ENCODE measurements at places on chromosomes 1 and 21.
A peak's percentile ranks its signal among the peaks of the same experiment; 100 is the strongest.

DNA sequence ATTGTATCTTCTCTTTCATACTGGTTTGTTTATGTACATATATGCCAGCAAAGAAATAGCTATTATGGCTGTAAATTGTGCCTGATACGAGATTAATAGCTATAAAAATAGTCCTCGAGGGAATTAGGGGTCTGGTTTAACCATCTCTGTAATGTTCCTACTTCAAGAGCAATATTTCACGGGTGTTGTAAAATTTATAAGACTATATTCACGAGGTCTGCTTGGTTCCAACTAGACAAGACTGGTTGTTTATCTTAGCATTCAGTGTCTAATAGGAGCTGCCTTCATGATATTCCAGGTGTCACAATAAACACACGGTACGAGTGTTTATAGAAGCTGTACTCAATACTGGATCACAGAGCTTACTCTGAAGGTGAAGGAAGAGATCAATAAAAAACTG, 389.9 kb downstream of the SIPA1L2 start:
- DNase-seq, result no peak

GRCh38 chr1:229249854-229250644, 20.9 kb upstream of the RAB4A start:
- no peak for DNase-seq

DNA sequence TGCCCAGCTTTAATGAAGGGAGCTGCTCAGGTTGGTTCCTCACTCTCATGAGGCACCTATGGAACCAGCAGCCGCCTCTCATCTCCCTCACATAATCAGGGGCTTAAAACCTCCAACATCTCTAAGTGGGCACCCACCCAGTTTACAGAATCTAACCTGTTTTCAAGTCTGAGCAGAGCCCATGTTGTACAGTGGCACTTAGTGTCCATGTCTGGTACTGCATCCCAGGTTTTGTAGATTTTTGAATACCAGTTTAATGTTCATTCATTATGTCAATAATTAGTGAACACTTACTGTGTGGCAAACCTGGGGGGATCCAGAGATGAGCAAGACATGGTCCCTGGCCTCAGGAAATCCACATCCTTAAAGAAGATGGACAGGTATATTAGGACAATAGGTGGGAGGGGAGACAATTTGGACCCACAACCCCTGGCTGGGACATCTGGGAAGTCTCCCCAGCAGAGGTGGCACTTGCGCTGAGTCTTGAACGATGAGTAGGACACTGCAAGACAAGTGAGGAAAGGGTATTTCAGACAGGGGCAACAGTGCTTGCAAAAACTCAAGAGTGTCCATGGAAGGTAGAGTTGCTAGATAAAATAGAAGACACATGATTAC, 83.3 kb downstream of the LACTBL1 start:
- DNase-seq, result no peak

GRCh38 chr1:44605914-44606615, 68.2 kb downstream of the TMEM53 start:
- DNase-seq, result no peak

- no peak for DNase-seq
These were observed 167.1 kb downstream of the ATP6V1G3 start for GRCh38 chr1:198373376-198373775.

DNA sequence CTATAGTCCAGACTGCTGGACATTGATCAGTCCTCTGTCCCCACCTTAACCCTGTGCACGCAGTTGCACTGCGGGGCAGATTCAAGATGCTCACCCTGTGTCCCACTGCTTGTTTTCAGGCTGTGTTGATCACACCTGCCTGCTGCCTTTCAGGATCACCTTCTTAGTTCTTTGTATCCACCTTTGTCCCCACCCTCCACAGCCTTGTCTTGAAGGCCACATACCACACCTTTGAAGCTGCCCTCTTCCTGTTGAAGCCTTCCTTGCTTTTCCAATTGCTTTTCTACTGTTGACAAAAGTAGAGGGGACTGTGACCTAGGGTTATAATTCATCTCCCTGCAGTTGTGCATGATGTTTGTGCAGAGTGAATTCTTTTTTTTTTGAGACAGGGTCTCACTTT, 32.7 kb downstream of the UCK2 start:
- no peak for DNase-seq

GRCh38 chr1:150213170-150214098, 22.5 kb downstream of the ANP32E start:
- peak; percentile 86 for DNase-seq

DNA sequence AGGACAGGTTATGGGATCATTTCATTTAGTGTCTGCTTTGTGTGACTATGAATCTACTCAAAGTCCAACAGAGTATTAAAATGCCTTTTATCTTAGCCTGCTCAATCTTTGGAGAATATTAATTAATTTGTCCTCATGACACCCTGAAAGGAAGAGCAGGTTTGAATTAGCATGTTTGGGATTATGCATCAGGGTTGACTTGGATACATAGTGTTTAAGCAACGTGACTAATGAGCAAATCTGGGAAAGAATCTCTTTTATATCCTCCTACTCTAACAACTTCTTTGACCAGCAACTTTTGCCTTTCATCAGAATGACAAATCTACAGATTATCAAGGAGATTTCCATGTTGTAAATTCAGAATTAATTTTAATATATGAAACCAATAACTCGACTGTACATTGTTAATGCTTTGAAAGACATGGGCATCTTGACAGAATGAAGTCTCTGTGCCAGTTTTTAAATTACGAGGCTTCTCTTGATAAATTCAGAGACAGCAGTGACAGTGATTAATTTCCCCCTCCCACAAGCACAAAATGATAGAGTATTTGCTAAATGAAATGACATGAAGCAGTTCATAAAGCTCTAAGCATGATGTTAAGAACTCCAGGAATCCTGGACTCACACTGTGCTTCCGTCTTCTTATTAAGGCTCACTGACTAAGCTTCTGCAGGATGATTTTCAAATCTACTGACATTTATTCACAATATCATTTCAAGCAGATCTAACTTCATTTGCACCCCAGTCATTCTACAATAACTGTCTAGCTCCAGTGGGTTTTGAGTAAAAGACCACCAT, 156.5 kb downstream of the PCNX2 start:
- no peak for DNase-seq

GRCh38 chr1:216616425-216616824, 106.8 kb downstream of the ESRRG start:
- DNase-seq, result no peak

DNA sequence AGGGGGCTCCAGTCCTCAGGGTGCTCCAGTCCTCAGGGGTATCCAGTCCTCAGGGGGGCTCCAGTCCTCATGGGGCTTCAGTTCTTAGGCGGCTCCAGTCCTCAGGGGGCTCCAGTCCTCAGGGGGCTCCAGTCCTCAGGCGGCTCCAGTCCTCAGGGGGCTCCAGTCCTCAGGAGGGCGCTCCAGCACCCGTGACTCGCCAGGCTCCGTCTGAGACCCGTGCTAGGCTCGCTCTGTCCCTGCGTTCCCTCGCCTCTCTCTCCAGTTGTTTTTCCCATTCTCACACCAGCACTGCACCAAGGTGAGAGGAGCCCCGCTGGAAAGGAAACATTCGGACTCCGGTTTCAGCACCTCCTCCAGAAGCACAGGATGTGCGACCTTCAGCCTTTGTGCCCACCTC, 9.4 kb upstream of the OR2M2 start:
- no peak for DNase-seq

DNA sequence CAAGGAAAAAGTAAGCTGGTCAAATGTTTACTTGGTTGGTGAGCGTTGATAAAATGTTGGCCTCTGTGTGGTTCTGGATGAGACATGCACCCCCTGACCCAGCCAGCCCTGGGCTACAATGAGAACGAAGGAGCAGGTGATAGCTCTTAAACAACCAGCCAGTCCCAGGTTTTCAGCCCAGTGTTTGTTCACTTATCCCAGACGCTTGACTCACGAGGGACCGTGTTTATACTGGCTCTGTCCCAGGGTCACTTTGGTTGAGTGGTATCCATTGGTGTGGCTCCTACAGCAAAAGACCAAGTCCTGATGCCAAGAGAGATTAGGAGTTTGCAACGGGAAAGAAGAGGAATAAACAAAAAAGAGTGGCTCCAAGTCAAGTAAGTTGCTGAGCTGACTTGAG, 86.9 kb downstream of the KCNJ15 start:
- DNase-seq, result no peak

DNA sequence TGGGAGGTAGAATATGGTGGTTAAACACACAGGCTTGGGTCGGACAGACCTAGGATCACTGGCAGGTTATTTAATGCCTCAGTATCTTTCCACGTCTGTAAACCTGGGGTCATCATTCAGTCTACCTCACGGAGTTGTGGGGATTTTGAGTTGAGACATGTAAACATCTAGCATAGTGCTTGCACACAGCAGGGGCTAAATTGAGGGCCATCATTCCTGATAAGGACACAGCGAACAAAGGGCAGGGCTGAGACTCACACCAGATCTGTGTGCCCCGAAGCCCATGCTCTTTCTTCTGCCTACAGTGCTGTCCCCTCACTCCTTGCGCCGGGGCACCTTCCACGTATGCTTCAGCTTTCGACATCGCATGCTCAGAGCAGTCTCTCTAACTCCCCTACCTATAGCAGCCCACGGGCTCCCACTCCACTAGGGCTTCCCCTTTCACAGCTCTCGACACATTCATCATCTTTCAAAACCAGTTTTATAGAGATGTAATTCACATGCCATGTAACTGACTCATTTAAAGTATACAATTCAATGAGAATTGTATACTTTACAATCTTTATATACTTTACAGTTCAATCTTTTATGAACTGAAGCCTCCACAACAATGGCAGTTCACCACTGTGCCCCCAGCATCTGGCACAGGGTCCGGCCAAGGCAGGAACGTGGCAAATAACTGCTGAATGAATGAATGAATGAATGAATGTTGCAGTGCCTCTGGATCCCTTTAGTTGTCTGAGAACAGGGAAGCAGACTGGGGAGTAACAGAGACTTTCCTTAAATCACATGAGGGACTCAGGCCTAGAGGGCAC, 48.0 kb downstream of the GPR161 start:
- DNase-seq, result no peak

DNA sequence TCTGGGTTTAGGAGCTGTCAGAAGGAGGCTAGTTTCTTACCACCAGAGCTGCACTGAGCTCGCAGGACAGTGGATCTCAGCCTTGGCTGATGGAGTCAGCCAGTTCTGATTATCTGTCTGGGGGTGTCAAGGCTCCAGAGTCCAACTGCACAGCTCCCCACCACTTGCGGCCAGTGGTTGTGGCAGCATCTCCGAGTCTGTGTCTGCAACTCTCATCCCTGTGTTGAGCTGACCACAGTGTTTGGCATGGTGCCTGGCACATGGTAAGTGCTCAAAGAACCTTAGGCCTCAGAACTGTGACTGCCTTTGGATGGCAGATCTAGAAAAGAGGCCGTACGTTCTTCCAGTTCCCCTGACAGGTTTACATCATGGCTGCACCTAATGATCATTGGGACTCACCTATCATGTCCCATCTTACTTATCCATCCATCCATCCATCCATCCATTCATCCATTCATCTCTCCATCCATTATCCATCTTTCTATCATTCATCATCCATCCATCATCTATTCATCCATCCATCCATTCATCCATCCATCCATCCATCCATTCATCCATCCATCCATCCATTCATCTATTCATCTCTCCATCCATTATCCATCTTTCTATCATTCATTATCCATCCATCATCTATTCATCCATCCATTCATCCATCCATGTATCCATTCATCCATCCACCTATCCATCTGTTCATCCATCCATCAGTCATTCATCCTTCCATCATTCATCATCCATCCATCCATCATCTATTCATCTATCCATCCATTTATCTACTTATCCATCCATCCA, 114.5 kb downstream of the CRYAA start:
- DNase-seq, result no peak

- DNase-seq, result no peak
These were observed 12.9 kb upstream of the CLIC4 start for GRCh38 chr1:24732186-24732885.

GRCh38 chr1:39051956-39052355, 25.8 kb downstream of the NDUFS5 start:
- no peak for DNase-seq

- DNase-seq, result no peak
These were observed 139.8 kb downstream of the RYR2 start for GRCh38 chr1:237181743-237182317.

GRCh38 chr1:162019006-162019405, 4.7 kb downstream of the OLFML2B start:
- no peak for DNase-seq

DNA sequence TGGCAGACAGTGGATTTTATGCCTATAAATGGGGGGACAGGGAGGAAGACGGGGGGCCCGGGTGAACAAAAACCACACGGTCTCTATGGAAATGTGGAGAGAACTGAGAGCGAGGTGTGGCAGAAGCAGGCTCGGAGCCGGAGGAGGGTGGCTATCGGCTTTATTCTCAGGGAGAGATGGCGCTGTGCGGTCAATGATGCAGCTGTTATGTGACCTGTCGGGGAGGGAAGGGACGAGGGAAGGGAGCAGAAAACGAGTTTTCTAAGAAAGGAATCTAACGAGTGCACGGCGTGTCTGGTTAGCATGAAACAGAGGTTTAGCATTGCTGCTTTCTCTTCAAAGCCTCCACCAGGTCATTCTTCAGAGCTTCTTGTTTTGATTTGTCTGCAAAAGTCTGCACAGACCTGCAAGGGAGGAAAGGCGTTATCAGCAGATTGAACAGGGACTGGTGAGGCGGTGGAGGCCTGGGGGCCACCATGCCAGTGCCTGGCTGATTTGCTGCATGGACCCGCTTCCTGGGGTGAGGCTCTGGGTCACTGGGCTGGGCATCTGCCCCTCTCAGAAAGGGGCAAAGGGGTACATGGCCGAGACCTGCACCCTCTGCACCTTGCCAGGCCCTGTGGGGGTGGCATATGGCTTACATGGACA, 27.2 kb downstream of the SLC66A1 start:
- DNase-seq, result no peak

DNA sequence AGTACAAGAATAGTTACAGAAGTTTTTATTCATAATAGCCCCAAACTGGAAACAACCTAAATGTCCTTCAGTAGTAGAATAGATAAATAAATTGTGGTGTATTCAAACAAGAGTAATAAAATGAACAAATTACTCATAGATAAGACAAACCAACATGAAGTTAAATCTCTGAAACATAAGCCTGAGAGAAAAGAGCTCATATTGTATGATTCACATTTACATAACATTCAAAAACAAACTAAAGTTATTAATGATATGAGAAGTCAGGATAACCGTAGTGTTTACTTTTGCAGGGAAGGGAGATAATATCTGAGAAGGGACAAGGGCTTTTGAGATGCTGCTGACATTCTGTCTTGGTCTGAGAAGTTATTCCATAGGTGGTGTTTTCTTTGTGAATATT, 13.5 kb downstream of the STPG1 start:
- DNase-seq, result no peak

- no peak for DNase-seq
These were observed 21.4 kb downstream of the FOXO6 start for GRCh38 chr1:41382480-41383090.

- no peak for DNase-seq
These were observed 86.1 kb upstream of the SLC2A1 start for GRCh38 chr1:43044572-43045361.

GRCh38 chr1:228646717-228647522, 88.4 kb upstream of the RHOU start:
- no peak for DNase-seq

- DNase-seq, result no peak
These were observed 42.5 kb downstream of the LRRC8D start for GRCh38 chr1:89863165-89863830.

- DNase-seq, result no peak
These were observed 5.2 kb downstream of the MFAP2 start for GRCh38 chr1:16975211-16975610.

GRCh38 chr1:6485168-6486101, 6.0 kb downstream of the PLEKHG5 start:
- DNase-seq, result no peak

GRCh38 chr1:93605812-93606512, 75.7 kb downstream of the BCAR3 start:
- DNase-seq, result no peak

GRCh38 chr21:42055425-42055824, 15.7 kb upstream of the UMODL1 start:
- DNase-seq, result no peak
